Tibial artery (tissue), 4 donors: ENCODE measurements at places on chromosomes 5 and 9.

GRCh38 chr9:119179701-119180100 lies 189.5 kb downstream of the BRINP1 start:
- DNase-seq = no peak

DNA sequence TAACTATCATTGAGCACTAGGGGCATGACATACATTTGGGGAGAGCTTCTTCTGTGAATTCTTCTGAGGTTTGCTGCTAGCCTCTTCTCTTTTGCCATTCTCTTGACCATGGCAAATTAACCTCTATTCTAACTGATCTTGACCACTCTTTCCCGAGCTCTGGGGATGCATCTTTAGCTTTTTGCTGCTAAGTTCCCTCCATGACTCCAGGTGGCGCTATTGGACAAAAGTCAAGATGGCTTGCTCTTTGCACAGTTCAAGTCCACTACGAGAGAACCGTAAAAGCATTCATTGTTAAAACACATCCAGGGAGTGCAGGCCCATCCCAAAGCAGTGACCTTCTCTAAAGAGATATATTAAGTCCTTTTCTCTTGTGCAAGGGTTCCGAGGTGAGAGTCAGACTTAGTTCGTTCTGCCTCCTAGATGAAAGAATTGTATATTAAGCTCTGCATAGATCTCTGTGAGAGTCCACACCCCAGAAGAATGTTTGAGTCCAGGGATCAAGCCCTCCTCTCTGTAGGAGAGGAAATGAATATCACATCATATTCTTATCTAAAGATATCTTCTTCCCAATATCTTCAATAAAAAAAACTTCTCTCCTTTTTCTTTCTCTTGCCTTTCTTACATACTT lies 1152.9 kb upstream of the CDH6 start:
- no peak for DNase-seq

DNA sequence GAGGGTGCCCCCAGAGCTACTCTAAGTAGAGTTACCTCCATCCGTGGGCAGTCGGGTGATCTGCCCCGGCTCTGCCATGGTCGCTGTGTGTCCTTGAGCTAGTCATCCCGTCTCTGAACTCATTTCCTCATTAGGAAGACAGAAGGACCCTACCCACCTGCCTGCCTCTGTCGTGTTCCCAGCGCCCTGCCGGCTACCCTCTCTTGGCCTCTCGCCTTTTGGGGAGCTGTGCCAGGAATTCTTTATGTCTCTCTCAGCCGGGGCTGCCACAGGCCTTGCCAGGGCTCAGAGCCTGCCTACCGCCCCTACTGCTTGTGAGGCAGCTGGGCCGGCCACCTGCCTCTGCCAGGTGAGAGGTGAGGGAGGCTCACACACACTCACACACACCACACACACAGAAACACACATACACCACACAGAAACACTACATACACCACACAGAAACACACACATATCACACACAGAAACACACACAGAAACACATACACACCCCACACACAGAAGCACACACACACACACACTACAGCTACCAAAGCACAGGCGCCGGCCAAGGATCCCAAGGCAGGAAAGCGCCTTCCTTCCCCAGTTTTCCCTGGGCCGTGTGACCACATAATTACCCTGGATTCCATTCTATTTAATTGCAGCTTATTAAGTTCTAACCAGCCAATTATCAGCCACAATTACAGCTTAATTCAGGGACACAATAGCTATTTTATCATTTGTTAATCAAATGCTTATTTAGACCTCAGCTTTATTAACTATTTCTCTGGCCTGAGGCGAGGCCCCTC lies 41.7 kb downstream of the UNC5A start:
- DNase-seq = no peak

GRCh38 chr9:78601957-78602565 lies 305.1 kb downstream of the PSAT1 start:
- no peak for DNase-seq

DNA sequence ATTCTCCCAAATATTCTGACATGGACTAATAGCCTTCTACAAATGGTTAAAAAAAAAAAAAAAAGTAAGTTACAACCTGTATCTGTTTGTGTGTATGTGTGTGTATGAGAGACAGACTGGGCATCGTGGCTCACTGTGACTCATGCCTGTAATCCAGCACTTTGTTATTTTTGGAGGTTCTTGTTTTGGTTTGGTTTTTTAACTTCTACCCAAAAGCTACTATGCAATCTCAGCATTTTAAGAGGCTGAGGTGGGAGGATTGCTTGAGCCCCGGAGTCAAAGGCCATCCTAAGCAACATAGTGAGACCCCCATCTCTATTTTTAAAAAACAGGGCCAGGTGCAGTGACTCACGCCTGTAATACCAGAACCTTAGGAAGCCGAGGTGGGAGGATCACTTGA lies 17.6 kb upstream of the HAVCR1 start:
- peak; percentile 35 for DNase-seq

GRCh38 chr5:74401946-74402320 lies 238.6 kb downstream of the ENC1 start:
- DNase-seq = no peak

DNA sequence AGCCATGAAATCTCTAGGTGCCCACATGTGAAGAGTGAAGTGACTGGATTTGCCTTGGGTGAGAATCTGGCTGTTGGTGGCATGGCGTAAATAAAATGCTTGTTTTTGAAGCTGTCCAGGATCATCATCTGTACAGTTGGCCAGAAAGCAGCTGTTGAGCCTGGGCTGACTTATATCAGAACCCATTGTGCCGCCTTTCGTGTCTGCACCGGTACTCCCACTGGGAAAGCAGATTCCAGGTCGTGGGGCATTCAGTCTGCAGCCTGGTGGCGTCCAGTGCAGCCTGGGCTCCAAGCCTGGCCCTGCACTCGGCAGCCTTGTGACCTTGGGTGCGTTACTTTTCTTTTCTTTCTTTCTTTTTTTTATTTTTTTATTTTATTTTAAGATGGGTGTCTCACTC lies 27.8 kb downstream of the PRRC2B start:
- DNase-seq = no peak
